CD8-positive, alpha-beta memory T cell (primary cell): ENCODE measurements at places on chromosomes 3 and 15. TPM values are rescaled to one million over a fixed set of nuclear protein-coding genes. Genes with fewer than 3 reads are reported as not detected.
A peak's percentile ranks its signal among the peaks of the same experiment; 100 is the strongest.

DNA sequence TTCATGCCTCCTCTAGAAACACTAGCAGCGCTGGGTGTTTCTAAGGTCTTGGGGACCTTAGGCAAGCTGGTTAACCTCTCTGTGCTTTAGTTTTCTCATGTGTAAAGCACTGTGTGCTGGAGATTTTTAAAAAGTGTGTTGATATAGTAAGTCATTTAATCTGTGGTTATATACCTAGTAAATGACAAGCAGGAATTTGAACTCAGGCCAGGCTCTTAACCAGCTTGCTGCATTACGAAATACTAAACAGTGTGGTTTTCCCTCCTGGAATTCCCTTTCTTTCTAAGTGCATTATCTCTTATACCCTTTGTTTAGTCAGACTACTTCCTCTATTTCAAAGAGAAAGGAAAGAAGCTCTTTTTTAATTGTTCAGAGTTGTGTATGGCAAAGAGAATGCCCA, 26.5 kb downstream of the NEO1 start:
- no peak for DNase-seq
- H3K27ac ChIP-seq, result no peak overlapping the region
- no peaks in the 10 kb centered on the region for H3K4me1 ChIP-seq
- H3K4me3 ChIP-seq, result no peak overlapping the region
- no peaks in the 10 kb centered on the region for H3K27me3 ChIP-seq

DNA sequence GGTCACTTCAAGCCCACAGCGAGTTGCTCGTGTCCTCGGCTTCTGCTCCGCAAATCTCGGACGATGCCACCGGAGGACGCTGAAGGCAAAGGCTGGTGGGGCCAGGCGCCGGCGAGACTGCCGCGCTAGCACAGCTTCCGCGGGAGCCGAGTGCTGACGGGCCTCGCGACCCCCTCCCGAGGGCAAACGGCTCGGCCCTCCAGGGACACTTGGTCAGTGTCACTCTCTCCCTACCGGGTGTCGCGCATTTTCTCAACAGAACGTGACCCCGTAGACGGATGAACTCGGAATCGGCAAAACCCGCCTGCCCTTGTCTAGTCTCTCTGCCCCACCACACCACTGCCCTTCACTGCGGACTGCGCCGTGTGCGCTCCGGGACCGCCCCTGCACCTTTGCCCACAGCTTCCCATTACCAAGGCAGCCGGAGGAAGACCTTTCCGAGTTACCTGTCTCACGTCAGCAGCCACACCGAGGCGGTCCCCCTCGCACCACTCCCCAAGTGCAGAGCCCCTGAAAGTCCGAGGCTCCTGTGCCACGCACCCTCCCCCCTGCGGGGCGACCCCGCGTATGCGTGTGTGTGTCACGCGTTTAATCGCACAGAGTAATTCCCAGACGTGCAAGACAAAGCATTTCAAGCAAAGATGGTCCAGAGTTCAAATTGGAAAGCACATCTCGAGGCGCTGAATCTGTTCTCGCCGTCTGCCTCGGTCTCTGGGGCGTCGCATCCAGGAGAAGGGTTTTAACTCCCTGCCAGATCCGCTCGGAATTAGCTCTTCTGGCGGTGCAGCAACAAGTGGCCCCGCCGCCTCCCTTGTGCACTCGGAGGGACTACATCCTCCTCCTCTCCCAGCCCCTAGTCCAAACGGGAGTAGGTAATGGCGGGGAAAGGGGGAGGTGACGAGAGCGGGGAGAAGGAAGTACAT, 245.0 kb upstream of the TOPAZ1 start:
- H3K4me3 ChIP-seq, result peak overlapping the region; percentile 53
- DNase-seq, result no peak
- H3K4me1 ChIP-seq, result peaks cover 36% of the 10 kb centered on the region
- H3K27ac ChIP-seq, result no peak overlapping the region

DNA sequence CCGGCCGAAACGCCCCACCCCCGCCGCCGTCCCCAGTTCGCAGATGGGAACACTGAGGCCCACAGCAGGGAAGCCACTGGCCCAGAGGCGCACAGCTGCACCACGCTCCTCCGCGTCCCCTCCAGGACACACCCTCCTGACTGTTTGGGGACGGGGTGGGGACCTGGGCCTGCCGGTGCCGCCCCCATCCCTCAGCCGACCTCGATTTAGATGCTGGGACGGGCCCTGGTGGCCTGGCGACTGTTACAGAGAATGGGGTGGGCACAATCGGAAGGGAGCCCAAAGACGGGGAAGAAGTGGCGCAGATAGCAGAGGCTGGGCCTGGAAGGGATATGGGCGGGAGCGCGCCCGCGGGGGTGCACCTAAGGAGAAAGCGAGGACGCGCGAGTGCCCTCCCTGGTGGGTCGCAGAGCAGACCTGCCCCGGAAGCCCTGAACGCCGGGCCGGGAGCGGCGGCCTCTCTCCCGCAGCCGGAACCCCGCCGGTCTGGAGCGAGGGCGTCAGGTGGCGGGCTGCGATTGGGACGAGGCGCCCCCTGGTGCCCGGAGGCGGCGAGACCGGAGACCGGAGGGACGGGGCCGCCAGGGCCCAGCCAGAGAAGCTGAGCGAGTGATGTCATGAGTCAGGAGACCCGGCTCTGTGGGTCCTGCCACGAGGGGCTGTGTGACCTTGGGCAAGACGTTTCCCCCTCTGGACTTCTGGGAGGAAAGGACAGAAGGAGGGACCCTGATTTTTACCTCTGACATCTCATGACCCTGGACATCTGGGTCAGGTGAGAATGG, 78.4 kb downstream of the IQSEC1 start:
- H3K27me3 ChIP-seq, result no peaks in the 10 kb centered on the region
- H3K4me3 ChIP-seq, result peak overlapping the region; percentile 93
- H3K4me1 ChIP-seq, result peaks cover 49% of the 10 kb centered on the region

The ITIH3 gene
- total RNA-seq, result not detected

The GOLGA8S gene
- 0.07 TPM for total RNA-seq
